ENCODE measurements at places on chromosomes 3 and 15.

DNA sequence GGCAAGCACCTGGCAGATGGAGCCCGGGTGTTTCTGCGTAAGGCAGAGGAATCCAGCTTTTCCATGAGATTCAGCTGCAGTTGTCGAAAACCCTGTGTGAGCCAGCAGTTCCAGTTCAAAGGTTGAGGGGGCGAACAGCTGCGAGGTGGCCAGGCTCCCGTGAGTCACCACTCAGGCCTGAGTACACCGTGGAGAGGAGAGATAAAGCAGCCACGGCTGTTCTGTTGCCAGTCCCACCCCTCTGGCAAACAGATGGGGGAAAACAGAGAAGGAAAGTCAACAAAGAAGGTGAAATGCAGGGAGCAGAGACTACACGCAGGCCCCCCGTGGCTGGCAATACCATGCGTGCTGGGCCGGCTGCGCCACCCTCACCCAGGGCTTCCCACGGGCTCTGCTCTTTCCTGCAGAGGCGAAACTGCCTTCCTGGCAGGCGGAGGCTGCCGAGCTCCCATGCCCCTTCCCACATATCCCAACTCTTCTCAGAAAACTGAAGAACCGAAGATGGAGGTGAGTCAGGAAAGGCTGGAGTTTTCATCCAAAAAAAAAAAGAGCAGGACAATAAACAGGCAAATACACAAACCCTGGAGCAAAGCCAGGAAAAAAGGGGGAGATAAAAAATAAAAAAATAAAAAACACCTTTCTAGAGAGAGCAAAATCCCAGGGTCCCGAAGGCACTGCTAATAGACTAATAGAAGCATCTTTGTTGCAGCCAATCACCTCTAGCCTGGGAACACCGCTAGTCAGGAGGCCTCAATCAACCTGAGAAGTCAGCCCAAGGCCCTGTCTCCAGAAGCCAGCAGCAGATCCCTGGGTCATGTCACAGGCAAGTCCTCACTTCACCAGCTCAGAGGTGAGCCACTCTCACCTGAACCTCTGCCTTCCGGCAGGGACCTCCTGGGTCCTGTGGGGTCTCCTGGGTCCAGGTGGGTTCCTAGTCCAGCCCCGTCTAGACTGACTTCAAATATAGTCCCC lies 37.7 kb downstream of the FAM174B start:
- peak; percentile 54 for DNase-seq

- DNase-seq: no peak
Observed at GRCh38 chr15:86183596-86184491, 104.2 kb downstream of the AGBL1 start.

DNA sequence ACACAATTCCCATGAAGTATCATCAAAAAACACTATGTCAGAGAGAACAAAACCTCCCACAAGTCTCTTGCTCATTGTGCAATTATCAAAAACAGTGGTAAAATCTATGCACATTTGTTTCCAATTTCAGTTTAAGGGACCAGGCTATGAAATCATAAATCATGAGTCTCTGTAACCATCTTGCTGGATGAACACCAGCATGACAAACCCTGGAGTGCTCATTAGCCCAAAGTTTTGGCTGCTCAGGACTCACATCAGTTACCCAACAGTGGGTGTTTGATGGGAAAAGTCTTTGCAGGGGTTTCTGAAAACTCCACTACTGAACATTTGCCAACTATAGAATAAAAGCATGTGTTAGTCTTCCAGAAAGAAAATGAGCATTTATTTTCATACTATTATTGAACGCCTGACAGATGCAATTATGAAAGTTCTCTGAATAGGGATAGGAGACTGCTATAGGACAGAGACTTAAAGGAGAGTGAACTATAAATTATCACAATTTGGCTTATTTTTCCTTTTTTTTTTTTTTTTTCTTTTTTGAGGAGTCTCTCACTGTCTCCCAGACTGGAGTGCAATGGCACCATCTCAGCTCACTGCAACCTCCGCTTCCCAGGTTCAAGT lies 240.8 kb upstream of the KCNMB2 start:
- no peak for DNase-seq

GRCh38 chr3:31384117-31384516 lies 148.6 kb upstream of the STT3B start:
- DNase-seq: no peak

DNA sequence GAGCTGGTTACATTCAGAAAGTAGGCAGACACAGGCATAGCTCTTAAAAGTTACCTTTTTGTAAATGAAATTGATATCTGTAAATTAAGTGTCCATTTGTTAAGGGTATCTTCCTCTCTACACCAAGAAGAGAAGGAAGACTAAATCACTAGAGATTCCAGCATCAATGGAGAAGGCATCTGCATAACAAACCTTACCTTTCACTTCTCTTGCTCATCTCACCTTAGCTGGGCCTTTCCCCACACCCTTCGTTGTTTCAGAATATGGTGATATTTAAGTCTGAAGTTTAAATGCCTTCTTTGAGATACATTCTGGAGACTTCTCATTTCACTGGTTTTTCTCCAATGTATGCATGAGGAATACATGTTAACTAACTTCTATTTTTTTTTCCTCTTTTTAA lies 54.5 kb upstream of the TGFBR2 start:
- DNase-seq: no peak

DNA sequence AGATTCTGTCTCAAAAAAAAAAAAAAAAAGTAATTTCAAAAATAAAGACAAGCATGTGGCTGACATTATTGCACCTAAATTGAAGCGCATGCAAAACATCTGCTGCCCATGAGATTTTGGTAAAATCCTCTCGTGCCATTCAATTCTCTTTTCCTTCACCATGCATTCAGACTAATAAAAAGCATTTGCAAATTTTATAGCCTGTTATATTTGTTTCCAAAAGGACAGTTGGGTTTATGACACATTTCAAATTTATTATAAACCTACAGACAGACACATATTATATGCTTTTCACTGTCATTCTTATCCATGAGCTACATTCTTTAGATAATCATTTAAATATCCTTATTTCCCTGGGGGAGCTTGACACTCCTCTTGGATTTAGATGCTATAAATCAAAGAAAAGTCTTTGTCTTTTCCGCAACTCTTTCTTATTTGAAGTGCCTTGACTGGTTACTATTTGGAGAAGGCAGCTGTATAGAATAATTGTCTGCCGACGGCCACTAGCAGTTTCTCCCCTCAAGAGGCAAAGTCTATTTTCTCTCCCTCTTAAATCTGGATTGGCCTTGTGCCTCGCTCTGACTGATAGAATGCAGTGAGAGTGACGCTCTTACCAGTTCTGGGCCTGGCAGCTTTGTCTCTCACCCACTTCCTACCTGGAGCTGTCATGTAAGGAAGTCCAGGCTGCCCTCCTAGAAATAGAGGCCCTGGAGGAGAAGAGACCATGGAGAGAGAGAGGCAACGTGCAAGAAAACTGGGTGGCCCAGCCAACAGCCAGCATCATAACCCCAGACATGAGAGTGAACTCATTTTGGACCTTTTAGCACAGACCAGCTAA lies 6.8 kb upstream of the LRIG1 start:
- DNase-seq: no peak

DNA sequence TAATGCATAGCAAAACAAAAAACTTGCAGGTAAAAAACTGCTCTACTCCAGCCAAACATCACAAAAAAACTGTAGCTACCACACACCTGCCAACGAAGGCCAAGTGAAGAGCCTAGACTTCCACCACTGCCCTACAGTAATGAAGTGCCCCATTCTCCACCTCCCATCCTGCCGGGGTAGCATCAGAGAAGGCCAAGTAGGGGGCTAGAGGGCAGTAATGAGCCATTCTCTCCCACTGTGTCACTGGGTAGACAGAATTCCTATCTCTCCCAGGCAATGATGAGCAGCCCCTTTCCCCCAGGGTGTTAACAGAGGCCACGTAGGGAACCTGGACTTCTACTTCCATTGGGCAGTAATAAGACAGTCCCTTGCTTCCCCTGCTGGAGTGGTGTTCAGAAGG lies 9.5 kb downstream of the SEC22C start:
- peak; percentile 80 for DNase-seq

GRCh38 chr3:168048414-168049330 lies 47.1 kb downstream of the GOLIM4 start:
- no peak for DNase-seq

GRCh38 chr3:101091489-101091888 lies 98.3 kb upstream of the ABI3BP start:
- no peak for DNase-seq

- no peak for DNase-seq
Observed at GRCh38 chr3:74624301-74624700, 9.8 kb upstream of the CNTN3 start.

DNA sequence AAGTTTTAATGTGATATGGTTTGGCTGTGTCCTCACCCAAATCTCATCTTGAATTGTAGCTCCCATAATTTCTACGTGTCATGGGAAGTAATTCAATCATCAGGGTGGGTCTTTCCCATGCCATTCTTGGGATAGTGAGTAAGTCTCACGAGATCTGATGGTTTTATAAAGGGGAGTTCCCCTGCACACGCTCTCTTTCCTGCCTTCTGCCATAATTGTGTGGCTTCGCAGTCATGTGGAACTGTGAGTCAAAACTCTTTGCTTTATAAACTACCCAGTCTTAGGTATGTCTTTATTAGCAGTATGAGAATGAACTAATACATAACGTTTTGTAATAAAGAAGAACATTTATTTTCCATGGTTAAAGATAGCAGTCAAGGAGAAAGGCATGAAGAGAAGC lies 39.2 kb upstream of the GOLIM4 start:
- no peak for DNase-seq
